IPS-NIHi11 (cell line): ENCODE measurements at places on chromosomes 7 and 10.

DNA sequence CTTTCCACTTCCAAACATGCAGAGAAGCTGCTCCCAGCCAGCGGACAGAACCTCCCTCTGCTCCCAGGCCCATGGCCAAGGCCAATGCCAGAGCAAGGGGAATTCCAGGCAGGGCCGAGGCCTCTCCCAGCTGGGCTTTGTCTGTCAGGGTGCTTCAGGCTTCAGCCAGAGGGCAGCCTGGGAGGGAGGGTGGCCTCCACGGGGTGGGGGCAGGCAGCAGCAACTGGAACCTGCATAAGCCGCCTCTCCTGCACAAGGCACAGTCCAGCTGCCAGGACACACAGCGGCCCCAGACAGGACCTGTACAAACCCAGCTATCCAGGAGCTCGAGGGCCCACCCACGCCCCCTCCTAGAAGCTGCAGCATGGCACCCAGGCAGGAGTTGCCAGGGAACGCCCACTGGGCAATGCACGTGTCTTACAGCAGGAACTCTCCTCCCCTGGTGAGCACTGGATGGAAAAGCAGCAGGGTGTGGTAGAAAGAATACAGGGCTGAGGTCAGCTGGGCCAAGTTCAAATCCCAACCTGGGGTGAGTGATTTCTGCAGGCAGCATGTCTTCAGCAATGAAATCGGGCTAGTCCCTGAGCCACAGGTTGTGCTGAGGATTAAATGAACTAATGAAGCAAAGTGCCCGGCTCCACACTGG lies 7.6 kb downstream of the FAM53B start:
- peak; percentile 43 for DNase-seq

- no peak for DNase-seq
Measured at GRCh38 chr7:28558236-28558635, 145.9 kb downstream of the CREB5 start.

DNA sequence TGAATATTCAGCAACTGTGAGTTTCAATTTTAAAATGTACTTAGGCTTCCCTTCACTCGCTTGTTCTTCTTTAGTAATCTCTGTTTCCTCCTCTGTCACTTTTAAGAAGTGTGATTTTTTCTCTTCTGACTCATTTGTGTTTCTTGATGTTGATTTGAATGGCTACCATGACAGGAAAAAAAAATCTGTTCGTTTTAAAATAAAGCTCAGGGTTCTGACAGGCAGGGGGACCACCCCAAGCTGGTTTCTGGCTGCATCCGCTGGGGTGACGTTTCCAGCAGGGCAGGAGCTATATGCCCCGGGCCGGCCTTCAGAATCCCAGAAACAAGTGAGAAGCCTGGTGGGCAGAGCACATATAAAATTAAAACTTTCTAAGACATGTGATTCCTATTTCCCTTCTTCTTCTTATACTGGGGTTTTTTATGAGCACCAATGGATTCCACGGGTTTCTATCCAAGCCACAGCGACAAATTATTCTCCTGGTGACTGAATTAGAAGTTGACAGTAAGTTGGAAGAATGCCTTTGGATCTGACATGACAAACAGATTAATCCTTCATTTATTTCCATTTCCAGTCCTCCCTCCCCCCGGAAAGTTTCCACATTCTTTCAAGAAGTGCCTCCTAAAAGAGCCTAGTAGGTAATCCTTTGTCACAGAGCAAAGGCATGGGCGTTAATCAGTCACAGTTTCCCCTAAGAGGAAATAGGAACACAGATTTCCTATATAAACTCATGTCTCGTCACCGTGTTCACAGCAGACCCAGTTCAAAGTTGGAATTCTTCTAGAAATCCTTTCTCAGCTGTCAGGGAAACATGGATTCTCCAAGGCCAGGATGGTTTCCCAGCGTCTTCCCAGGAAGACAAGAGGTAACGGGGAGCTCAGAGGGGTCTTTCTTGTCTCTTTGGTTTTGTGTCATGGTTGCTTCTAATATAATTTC lies 79.9 kb downstream of the PTPRE start:
- DNase-seq, result no peak

DNA sequence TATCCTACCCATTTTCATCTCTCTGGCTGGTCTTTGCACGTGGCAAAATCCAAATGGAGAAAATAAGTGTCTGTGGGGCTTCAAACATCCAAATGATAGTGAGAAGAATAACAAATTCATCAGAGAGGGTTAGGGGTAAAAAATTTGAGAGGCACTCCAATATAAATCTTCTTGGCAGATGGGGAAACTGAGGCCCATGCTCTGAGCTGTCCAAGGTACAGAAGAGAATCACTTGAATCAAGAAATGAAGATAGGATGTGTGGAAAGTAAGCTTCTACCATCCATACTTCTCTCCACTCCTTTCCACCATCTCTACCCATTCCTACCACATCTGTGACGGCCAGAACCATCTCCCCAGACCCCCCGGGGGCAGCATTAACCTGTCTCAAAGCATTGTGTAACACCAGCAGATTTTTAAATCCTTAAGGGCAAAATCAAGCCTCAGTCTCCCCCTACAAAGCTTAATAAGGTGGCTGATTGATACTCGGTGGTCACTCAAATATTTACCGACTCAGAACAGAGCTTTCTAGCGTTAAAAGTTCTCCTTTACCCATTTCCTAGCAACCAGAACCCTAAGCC lies 818 bp downstream of the GOT1 start:
- no peak for DNase-seq

DNA sequence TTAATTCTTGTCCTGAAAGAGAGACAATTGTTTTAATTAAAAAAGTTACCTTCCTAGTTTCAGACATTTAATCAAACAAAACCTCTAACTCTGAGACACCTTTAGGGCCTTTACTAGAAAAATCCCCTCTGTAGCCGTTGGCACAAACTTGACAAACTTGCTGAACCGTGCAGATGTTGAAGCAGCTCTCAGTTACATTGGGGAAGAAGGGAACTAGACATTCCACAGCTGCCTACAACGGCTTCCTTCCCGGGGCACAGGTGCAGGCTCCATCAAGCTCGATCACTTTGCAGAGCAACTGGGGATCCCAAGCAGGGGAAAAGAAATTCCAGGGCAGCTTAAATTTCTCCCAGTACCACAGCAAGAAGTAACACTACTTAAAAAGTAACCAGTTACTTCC lies 141.3 kb downstream of the SKAP2 start:
- peak; percentile 45 for DNase-seq

- no peak for DNase-seq
Measured at GRCh38 chr7:77544518-77544917, 7.4 kb downstream of the PTPN12 start.

DNA sequence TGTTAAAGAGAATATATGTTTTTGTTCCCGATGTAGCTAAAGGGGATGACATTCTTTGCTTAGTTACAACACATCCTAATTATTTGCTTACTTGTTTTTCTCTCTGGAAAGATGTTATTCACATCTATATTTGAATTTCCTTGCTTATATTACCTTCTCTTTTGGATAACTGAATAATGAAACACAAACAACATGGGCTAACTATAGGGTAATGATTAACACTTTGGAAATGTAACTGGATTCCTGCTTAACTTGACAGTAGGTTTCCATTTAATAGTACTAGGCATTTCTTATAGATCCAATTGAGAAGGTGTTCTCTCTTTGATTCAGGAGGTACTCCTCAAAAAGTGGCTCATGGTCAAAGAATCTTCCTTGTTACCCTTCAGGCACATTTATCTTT lies 141.1 kb downstream of the CCSER2 start:
- DNase-seq, result no peak

DNA sequence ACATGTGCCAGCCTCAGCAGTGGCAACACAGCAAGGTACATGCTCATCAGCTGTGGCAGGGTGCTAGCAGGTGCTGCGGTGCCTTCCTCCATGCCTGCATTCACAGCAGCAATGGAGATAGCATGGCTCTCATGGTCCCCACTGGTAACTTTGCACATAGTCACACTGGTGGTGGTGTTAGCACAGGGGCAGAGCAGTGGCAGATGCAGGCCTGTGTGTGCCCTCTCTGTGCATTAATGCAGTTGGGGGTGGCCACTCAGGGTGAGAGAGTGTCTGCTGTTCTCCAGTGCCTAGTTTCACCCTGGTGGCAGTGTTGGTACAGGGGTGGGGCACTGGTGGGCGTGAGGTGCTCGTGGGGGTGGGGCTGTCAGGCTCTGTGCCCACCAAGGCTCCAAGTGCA lies 17.7 kb upstream of the PPP1R3A start:
- DNase-seq, result no peak
